ENCODE measurements at places on chromosomes 16 and 17. TPM values are rescaled to one million over a fixed set of nuclear protein-coding genes. Genes with fewer than 3 reads are reported as not detected.
A peak's percentile ranks its signal among the peaks of the same experiment; 100 is the strongest.

DNA sequence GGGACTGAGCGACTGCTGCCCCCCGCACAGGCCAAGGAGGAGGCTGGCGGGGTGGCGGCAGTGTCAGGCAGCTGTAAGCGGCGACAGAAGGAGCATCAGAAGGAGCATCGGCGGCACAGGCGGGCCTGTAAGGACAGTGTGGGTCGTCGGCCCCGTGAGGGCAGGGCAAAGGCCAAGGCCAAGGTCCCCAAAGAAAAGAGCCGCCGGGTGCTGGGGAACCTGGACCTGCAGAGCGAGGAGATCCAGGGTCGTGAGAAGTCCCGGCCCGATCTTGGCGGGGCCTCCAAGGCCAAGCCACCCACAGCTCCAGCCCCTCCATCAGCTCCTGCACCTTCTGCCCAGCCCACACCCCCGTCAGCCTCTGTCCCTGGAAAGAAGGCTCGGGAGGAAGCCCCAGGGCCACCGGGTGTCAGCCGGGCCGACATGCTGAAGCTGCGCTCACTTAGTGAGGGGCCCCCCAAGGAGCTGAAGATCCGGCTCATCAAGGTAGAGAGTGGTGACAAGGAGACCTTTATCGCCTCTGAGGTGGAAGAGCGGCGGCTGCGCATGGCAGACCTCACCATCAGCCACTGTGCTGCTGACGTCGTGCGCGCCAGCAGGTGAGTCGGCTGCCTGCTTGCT lies 5.6 kb upstream of the TMEM88 start:
- no peak for DNase-seq

DNA sequence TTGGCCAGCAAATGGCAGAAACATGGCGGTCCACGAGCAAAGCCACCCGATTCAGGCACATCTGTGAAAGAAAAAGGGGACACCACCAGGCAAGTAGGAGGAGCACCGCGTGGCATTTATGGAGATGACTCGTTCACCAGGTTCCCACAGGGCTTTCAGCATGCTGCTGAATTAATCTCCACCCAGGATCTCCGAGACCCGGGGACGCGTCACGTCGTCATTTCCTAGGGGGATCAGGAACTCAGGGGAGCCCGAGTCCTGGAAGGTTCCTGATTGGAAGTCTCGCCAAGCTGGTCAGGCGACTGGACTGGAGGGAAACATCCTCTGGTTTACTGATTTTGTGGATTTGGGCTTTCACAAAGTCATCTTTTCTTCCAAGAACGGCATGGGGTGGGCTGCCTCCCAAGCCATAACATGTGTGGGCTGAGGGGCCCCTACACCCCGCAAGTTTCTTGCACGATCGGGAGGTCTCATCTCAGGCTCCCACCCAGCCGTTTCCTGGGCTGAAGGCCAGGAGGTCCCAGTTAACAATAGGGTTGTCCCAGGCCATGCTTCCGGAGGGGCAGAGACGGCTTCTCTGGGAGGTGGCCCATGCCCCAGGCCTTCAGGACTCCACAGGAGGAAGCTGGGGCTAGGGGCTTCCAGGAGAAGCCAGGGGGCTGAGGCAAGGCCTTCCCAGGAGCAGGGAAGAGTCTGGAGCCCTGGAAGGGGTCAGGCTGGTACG lies 645 bp downstream of the DNAH17 start:
- DNase-seq, result no peak

PTX4 gene
- total RNA-seq, result not detected

GRAP gene
- 6.8 TPM for total RNA-seq

PDE6G gene
- not detected for total RNA-seq

FBXW10B gene
- 0.87 TPM for total RNA-seq

PDIA2 gene
- not detected for total RNA-seq

- no peak for DNase-seq
Measured at GRCh38 chr16:88597856-88598491, 27.8 kb downstream of the ZC3H18 start.

DNA sequence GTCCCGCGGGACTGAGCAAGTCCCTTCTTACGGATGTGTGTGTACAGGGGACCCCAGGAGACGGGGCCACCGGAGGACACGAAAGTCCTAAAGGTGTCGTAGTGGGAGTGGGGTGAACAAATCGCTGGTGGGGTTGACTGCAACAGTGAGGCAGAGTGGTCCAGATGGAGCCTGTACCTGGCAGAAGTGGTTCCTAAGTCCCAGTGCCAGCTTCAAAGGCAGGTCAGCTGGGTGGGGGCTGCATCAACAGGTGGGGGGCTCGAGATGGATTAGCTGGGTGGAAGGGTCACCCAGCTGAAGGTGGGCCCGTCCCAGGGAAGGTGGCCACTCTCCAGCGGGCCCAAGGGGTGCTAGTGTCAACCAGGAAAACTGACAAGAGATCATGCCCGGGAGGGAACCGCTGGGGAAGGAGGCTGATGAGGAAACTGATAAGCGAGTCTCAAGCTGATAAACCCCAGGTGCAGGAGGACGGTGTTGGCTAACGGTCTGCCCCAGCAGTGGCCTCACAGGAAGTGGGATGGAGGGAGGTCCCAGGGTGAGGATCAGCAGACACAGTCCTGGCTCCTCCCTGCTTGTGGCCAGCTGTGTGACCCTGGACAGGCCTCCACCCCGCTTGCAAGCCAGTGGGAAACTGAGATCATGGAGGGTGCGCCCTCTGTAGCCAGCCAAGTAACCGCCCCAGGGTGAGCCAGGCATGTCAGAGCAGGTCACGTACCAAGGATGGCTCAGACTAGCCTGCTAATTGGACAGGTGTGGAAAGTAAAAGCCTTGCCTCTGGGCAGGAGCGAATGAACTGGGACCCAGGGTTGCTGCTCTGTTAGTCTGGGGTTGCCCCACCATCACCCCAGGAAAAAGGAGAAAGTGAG lies 1.0 kb downstream of the ORAI3 start:
- DNase-seq, result no peak

C17orf107 gene
- total RNA-seq, result 3.6 TPM

SLC6A2 gene
- not detected for total RNA-seq

DNA sequence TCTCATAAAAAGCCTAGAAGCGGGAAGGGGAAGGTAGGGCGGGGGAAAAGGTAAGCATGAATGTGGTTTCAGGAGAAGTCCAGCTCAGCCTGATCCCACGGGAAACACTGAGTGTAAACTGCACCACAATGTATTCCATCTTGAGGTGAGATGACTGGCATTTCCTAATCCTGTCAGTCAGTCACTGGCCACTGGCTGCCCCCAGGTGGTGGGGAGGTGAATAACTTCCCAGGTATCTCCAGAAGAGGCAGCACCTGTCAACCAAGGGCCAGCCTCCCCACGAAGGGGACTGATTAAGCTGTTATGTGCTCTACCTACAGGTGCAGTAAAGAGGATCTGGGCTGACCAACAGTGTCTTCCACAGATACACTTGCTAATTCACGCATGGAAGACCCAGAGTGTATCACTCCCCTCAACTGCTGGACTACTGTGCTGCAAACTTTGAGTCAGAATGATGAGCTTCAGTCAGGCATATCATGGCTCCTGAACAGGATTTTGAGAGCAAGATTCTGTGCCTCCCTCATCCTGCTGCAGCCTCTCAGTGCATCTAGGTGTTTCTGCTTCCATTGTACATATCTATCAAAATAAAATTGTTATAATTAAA lies 108.5 kb upstream of the CCL2 start:
- DNase-seq, result peak; percentile 19

DNA sequence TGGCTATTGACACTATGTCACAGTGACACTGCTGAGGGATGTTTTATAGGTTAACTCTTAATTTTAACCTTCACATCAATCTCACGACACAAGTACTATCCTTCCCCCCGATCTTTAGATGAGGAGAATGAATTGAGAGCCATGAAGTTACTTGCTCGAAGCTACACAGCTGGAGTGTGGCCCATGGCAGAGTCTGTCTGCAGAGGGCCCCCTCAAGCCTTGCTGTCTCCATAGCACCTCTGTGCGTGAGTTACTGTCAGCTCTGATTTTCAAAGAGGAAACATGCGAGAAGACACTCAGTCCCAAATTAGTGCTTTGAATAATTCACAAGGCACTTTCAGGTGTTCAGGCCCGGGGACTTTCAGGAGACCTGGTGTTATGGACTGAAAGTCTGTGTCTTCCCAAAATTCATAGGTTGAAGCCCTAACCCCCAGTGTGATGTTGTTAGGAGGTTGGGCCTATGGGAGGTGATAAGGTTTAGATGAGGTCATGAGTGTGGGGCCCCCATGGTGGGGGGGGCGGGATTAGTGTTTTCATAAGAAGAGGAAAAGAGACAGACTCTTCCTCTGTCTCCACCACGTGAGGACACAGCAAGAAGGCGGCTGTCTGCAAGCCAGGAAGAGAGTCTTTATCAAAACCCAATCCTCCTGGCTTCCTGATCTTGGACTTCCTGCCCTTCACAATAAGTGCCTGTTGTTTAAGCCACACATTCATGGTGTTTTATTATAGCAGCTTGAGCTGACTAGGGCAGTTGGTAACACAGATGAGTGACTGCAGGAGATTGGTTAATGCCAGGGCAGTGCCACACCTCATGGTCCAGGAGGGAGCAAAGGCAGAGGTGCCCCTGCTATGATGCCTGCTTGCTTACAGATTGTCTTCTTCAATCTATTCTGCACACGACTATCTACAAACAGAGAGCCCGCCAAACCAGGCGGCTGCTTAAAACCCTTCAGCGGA lies 281.8 kb downstream of the HAPSTR1 start:
- no peak for DNase-seq

GRCh38 chr16:56632156-56632847 lies at the start of gene MT1M:
MT1M (plus strand) TSS chr16:56632659; CDS start chr16:56632732, 73 bp downstream.
- DNase-seq, result no peak

COQ9 gene
- total RNA-seq, result 44.5 TPM

DNA sequence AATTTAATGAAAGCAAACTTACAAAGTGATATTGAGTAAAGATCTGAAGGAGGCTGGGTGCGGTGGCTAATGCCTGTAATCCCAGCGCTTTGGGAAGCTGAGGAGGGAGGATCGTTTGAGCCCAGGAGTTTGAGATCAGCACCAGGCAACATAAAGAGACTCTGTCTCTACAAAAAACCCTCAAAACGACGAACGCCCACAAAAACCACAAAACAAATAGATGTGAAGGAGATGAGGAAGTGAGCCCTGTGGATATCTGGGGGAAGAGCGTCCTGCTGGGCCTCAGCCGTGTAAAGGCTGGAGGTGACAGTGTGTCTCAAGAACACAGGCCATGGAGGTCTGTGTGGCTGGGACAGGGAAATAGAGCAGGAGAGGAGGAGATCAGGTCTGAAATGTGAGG lies 68.8 kb downstream of the ITFG1 start:
- DNase-seq, result no peak

DNA sequence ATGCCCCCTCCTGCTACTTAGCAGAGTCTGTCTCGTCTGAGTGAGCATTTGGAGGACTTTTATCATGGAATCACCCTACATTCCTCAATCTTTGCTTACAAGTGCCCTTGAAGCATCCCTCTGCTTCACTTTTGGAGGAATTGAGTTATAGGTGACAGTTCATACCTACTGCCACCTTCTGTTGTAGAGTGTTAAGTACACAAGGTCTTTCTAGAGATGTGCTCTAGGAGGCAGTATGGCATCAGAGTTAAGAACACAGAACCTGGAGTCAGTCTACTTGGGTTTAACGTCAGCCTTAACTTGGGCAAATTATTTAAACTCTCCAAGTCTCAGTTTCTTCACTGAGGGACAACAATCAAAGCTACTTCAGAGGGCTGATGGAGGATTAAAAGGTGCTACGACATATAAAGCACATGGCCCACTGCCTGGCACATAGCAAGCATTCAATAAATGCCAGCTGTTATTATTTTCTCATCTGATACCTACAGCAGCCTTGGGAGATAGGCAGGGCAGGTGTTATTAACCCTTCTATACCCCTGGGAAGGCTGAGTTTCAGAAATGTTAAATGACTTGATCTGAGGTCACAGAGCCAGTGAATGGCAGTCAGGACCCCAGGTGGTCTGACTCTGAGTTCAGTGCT lies 62.2 kb downstream of the UTP18 start:
- no peak for DNase-seq

- peak; percentile 84 for DNase-seq
Measured at GRCh38 chr17:49496183-49496866, 1.2 kb downstream of the NGFR start.

GRCh38 chr17:34447406-34447805 lies 84.4 kb upstream of the CCL1 start:
- DNase-seq, result no peak

DNA sequence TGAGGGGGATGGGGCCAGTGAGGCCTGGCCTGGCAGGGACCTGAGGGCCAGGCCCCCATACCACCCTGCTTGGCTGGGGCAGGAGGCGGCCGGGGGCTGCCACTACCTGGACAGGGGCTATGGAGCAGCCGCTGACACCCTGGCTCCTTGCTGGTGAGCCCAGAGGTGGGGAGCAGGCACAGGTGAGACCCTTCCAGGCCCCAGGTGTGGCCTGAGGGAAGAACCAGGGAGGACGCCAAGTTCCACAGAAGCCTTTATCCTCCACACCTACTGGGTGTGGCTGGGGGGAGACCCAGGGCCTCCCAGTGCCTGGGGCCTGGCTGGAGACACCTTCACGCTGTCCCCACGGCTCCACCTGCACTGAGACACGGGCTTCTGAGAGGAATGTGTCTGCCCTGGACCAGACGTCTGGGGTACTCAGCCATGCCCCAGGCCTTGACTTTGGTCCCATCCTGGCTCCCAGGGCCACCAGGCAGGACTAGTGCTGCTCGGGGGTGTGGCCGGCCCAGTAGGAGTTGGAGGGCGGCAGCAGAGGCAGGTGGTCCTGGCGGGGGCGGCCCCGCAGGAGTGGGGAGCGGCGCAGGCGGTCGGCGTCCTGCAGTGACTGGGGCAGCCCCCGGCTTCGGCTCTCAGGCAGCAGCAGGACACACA lies 4.7 kb downstream of the SLC22A31 start:
- DNase-seq, result no peak

DNA sequence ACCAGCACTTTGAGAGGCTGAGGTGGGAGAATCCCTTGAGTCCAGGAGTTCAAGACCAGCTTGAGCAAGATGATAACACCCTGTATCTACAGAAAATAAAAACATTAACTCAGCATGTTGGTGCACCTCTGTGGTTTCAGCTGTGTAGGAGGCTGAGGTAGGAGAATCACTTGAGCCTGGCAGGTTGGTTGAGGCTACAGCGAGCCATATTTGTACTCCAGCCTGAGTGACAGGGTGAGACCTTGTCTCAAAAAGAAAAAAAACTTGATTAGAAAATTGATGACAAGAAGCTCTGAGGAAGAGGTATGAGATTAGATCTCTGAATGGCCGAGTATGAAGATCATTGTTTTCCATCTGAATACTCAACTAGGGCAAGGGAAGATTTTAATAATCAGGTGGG lies 31.0 kb downstream of the SCPEP1 start:
- no peak for DNase-seq

HS3ST3A1 gene
- not detected for total RNA-seq

DNA sequence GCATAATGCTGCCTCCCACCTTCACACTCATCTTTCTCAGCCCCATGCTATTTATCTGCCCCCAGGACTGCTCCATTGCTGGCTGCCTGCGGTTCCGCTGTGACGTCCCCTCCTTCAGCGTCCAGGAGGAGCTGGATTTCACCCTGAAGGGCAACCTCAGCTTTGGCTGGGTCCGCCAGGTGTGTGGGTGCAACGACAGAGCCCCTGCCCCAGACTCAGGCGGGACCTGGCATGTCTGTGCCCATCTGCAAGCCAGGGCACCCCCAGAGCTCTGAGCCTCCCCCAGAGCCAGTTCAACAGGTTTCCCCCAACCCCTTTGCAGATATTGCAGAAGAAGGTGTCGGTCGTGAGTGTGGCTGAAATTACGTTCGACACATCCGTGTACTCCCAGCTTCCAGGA lies 12.9 kb upstream of the ITGAD start:
- DNase-seq, result no peak
